ENCODE measurements at places on chromosomes 12 and 14.

DNA sequence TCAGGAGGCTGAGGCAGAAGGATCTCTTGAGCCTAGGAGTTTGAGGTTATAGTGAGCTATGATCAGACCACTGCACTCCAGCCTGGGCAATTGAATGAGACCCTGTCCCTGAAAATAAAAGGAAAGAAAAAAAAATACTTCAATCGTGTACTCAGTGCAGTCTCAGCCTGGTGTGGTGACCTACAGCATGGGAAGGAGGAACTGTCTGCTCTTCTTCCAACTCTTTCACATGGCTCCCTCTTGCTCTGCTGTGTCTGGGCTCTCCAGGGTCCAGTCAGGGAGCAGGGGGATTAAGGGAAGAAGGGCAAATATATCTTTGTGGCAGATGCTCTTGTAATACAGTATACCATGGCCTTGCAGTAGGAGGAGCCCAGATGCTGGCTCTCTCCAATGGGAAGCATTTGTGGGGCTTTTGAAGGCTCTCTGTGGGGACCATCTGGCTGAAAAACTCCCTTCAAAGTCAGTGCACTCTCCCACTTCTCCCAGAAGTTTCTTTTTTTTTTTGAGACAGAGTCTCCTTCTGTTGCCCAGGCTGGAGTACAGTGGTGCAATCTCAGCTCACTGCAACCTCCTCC, 76.6 kb upstream of the TMPO start:
- DNase-seq, result no peak

DNA sequence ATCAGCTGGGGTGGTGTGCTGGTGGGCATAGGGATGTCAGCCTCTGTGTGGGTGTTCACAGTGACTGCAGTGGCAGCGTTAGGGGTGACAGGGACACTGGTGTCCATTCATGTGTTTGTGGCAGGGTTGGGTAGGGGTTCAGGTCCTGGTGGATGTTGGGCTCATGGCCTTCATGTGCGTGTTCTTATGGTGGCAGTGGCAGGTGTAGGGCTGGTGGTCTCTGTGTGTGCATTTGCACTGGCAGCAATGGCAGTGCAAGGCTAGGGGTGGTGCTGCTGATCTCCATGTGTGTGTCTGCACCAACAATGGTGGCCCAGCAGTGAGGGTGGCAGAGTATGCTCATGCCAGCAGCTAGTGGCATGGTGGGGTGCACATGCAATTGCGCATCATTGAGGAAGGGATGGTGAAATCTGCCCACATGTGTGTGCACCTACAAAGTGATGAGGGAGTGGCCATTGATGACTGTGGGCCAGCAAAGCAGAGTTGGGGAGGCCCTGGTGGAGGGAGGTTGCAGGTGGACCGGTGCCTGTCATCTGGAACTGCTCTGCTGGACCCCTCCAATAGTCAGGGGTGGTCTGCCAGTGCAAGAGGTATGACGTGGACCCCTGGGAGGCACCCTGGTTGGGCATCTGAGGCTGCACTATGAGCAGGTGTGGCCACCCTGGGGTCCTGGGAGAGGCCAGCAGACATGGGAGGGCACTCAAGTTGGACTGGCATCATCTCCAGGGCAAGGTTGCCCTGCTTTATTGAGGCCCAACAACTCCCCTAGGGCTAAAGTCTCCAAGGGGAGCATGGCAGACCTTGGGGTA, 182.9 kb downstream of the TTC6 start:
- DNase-seq, result no peak

GRCh38 chr14:95530473-95531276, 4.2 kb upstream of the GLRX5 start:
- DNase-seq, result no peak

- DNase-seq, result no peak
Measured at GRCh38 chr12:91289906-91290305, 107.3 kb upstream of the DCN start.

DNA sequence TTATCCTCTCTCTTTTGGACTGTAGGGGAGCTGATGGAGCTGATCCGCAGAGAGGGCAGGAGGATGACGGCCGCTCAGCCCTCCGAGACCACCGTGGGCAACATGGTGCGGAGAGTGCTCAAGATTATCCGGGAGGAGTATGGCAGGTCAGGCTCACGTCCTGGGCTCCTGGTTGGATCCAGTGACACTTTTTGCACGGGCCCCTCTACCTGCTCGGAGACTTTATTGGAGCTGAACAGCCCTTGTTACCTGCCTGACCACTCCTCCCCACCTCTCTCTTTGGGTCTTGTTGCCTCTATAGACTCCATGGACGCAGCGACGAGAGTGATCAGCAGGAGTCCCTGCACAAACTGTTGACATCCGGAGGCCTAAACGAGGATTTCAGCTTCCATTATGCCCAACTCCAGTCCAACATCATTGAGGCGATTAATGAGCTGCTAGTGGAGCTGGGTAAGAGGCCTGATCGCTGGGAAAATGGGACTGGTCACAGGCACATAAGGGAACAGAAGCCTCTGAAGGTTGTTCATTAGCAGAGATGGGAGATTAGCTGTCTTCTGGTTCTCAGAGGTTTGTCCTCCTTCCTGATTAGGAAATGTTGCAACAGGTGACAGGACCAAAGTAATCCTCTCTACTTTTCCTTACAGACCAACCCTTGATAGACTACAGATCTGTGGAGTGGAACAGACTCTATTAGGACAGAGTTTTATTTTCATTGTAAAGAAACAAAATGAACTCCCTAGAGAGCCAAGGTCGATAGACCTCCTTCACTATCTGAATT, 718 bp downstream of the EIF2B2 start:
- no peak for DNase-seq

DNA sequence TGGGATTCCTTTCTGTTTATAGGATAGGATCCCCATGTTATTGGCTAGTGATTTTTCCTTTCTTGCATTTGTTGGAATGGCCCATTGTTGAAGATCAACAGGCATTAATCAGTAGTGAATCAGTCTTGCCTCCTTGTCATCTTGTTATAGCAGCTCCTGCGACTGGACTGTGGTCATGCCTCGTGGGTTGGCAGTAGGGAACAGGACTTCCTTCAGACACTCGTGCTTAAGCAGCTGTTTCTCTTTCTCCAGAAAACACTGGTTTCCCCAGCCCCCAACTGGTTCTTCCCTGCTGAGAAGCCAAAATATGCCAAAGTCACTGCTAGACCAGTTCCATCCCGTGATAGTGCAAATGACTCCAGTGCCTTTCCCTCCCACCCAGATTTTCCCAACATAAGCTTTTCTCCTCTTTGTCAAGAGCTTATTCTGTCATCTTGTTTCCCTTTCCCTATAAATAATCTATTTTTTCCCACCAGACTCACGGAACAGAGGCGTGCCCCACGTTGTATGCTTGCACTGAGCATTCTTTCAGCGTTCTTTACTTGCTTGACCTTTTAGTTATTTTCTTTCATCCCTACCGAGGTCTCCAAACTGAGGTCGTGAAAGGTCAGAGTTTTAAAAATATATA, 83.5 kb downstream of the SAMD4A start:
- DNase-seq, result no peak

DNA sequence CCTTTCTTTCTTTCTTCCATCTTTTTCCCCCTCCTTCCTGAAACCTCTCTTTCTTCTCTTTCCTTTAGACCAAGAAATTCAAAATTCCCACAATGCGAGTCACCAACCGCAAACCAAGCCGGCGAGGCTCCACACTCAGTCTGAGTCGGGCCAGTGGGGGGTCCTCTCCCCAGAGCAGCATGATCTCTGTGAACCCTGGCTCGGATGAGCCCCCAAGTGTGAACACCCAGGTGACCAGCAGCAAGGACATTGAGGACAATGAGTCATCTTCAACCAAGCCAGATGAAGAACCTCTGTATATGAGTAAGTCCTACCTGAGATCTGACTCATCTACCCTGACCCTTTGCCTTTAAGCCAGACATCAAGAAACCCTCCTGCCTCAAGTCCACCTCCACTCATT, 88.6 kb upstream of the TMEM233 start:
- DNase-seq, result no peak

GRCh38 chr12:92745856-92746550, 43.2 kb downstream of the PLEKHG7 start:
- no peak for DNase-seq

DNA sequence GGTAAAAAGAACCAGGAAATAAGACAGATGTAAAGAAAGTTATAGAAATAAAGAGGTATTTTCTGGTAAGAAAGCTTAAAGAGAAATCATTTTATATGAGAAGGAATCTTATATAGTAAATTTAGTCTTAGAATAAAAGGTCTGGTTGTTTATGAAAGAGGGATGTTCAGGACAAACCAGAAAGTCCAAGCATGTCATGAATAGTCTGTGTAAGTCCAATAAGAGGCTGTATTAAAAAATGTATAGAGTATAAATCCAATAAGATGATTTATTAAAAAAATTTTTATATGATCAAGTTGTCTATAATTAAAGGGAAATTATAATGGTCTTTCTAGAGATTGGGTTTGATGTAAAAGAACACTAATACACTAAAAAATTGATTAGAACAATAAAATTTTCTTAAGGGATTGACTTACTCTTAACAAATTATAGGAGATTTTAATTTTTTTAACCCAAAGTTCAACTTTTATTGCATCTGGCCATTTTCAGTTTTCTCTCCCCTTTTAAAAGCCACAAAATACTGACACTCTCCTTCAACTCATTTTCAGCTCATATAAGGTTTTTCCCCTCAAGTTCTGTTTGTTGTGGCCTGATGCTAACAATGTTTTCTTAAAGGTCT, 35.1 kb downstream of the ST8SIA1 start:
- DNase-seq, result no peak

DNA sequence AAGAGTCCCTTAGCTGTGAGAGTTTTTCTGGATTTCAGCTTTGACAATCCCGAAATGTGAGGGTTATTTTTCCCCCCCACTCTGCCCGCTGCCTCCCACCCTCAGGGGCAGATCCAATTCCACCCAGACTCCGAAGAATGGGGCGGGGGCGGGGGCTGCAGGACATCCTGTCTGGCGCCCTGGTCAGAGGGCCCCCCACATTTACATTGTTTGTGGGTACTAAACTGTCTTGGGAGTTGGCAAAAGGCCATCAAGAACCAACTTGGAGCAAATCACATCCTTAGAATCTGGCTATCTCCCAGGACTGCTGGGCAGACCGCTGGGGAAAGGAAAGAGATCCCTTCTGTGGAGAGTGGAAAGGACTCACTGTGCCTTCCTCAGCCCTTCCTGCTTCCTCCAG, 2.4 kb downstream of the EMP1 start:
- no peak for DNase-seq

DNA sequence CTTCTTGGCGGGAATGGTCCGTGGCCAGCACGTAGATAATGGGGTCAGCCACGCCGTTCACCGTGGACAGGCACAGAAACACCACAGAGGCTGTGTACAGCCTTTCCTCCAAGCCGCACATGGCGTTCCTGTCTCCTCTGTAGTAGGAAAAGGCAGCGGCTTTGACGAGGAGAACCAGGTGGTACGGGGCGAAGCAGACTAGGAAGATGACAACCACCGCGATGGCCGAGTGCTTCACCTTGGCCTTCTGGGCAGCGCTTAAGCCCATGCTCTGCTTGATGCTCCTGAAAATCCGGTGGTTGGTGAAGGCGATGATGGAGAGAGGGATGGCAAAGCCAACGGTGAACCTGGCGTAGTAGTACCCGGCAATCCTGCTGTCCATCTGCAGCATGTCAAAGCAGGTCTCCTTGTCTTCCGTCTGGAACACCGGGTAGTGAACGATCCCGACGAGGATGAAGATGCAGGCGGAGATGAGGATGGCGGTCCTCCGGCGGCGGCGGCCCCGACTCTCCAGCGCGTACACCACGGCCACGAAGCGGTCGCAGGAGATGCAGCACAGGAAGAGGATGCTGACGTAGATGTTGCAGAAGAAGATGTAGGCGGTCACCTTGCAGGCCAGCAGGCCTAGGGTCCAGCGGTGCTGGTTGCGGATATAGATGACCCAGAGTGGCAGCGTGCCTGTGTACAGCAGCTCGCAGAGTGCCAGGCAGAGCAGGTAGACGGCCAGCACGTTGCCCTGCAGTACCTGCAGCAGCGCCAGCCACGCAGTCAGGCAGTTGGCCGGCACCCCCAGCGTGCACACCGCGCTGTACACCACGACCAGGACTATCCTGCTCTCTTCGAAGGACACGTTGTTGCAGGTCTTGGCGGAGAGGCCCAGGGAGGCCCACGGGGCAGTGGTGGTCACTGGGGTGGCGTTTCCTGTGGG, 13.8 kb downstream of the GPR132 start:
- DNase-seq, result no peak

DNA sequence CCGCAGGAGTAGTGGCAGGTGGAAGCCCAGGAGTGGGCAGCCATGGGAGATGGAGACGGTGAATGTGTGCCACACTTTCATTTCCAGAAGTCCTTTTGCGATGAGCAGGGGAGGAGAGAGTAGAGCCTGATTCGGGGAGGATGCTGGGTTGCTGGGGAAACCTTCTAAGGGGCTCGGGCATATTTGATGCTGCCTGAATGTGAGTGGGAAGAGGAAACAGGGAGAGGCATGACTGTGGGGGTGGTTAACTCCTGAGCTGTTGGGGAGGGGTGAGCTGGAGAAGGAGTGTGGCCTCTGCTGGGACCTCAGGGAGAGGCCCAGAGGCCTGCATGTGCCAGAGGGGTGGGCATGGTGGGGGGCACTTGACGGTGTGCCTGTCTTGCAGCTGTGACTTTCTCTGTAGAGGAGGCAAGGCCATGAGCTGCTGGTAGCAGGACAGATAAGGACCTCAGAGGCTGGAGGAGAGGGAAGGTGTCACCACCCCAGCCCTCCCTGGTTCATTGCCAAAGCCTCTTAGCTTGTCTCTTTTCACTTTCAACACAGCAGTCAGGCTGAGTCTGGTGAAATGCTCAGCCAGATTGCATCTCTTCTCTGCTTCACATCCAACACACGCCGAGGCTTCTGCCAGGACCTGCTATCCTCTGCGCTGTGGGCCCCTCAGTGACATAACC, 11.4 kb downstream of the GLT1D1 start:
- no peak for DNase-seq

Measured in NCI-H510A (cell line).